Stimulated activated naive CD4-positive, alpha-beta T cell (primary cell): ENCODE measurements at places on chromosomes 7 and 10.

- no peak for DNase-seq
Observed at GRCh38 chr7:134535919-134536299, 8.5 kb downstream of the AKR1B10 start.

- no peak for DNase-seq
Observed at GRCh38 chr7:14395860-14396259, 406.4 kb upstream of the ETV1 start.

DNA sequence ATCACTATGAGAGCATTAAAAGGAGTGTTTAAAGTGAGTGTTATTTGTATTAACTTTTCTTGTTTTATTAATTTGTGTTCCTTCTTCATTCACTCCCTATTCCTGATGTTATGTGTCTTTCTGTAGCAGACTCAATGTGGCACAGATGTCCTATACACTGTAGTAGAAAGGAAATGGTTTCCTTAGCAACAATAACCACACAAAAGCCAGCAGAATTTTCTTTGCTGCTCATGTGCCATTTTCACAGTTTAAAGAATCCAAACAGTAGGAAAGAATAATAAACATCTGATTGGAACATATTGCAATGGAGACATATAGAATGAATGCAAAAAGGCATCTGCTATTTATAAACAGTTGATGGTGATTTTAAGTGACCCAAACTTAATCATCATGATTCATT, 763.6 kb downstream of the PHTF2 start:
- DNase-seq = no peak

GRCh38 chr7:8434290-8435002, 1.0 kb downstream of the NXPH1 start:
- DNase-seq = no peak

- no peak for DNase-seq
Observed at GRCh38 chr7:152052771-152053170, 27.3 kb downstream of the GALNT11 start.

- no peak for DNase-seq
Observed at GRCh38 chr10:28970231-28970630, 292.9 kb downstream of the BAMBI start.

DNA sequence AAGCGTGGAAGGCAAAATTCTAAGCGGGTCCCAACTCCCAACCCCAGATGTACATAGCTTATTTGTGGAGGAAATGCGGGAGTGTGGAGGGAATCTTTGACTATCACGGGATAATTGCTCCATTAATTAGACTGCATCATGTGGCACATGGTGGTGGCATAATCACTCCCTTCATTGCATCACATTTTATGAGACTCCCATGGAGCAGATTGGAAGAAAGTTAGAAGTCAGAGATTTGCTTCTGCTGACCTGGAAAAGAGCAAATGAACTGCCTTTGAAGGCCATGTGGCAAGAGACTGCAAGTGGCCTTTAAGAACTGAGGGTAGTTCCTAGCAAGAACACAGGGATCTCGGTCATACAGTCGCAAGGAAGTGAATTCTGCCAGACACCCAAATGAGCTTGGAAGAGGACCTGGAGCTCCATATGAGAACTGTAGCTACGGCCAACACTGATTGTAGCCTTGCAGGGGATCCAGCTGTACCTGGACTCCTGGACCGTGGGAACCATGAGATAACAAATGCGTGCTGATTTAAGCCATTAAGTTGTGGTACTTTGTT, 37.1 kb upstream of the ITGB1 start:
- DNase-seq = no peak

DNA sequence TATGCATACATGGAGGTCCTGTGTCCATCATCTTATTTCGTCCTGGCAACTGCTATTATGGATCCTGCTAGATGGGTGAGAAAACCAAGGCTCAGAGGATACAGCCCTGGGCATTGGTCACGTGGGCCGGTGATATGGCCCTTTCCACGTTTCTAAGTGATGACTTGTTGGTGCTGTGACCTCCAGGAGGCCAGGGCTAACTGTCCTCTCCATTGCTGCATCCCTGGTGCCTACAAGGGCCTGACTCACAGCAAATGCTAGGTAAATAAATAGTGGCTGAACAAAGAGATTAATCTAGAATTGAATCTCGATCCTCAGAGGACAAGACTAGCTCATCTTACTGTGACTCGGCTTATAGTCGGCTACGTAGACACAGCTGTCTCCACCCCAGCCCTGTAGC, 78.6 kb downstream of the FAM53B start:
- no peak for DNase-seq

DNA sequence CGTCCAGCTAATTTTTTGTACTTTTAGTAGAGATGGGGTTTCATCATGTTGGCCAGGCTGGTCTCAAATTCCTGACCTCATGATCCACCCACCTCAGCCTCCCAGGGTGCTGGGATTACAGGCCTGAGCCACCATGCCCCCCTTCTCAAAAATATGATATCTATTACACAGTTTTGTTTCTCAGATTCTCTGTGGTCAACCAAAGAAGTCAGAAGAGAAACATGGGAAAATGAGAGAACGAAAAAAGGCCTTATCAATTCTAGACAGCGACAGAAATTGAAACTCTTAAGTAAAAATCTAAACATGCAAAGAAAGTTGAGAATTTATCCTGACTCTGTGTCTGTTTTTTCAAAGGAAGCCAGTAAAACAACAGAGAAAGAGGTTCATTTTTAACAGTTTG, 283.8 kb upstream of the PLXDC2 start:
- DNase-seq = no peak

GRCh38 chr10:28841625-28842024, 164.3 kb downstream of the BAMBI start:
- DNase-seq = no peak
